ENCODE measurements at places on chromosomes 4 and X.

GRCh38 chrX:8879750-8880149 lies 78.6 kb upstream of the FAM9A start:
- peak; percentile 5 for DNase-seq

- no peak for DNase-seq
Observed at GRCh38 chr4:128512767-128513322, 225.2 kb upstream of the PGRMC2 start.

DNA sequence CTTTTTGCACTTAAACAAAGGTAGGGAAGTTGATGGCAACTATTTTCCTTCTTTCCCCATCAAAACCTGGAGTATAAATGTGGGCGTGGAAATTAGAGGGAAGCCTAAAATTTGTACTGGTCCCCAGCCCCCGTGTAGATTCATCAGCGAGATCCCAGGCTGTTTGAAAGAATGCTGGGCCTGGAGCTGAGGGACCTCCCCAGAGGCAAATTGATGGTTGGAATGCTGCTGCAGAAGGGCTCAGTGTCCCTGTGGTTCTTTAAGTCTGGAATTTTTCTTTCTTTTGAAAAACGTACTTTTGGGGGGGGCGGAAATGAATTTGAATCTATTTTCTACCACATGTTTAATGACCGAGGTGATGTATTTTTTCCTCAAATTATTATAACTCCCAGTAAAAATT lies 197.2 kb downstream of the CBR4 start:
- no peak for DNase-seq

DNA sequence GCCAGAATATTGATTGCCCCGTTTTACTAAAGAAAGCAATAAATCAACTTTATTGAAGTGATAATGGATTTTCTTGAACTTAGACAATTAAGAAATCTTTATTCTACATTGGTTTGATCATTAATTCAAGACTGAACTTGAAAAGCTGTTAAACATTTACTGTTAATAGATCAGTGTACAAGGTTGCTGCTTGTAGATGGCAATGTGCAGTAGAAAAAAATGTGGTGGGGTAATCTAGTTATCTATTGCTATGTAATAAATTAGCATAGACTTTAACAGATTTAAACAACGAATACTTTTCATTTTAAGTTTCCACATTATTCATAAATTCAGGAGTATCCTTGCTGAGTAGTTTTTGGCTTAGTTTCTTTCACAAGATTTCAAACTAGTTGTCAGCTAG lies 612.5 kb downstream of the ACTRT1 start:
- no peak for DNase-seq

GRCh38 chrX:13759152-13759718 lies 24.7 kb downstream of the OFD1 start:
- DNase-seq, result no peak

GRCh38 chr4:84495794-84496261 lies 3.3 kb downstream of the NKX6-1 start:
- no peak for DNase-seq

- DNase-seq, result no peak
Observed at GRCh38 chr4:174880001-174880400, 38.2 kb upstream of the ADAM29 start.

- DNase-seq, result no peak
Observed at GRCh38 chrX:109696146-109696740, 36.8 kb downstream of the ACSL4 start.

- no peak for DNase-seq
Observed at GRCh38 chrX:100674705-100675104, 30.7 kb downstream of the SRPX2 start.

DNA sequence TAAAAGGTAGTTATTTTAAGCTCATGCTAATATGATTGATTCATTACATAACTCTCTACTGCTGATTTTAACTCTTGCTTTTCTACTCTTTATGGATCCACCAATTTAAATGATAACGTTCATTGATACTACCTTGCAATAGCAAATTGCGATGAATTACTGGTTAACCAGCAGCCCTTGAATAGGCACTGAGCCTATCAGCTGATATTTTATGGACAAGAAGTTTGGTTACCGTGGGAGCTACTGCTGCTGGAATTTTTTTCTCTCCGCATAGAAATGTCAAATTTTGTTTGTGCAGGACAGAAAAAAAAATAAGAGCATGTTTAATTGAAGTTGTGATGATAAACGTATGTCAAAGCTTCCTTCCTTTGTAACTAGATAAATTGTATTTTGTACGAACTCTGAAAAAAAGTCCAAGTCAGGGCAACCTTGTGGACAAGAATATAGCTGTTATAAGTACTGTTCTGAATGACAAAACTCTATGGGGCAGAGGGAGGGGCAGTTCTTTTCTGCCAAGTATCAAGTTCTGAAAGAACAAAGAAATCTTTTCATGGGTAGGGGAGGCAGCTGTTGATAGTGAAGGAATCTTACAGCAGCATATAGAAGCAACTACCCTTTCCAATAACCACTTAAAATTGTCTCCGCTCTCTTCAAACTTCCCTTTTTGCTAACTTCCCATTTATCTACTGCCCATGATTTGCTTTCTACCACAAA lies 434.9 kb upstream of the PABPC4L start:
- no peak for DNase-seq

DNA sequence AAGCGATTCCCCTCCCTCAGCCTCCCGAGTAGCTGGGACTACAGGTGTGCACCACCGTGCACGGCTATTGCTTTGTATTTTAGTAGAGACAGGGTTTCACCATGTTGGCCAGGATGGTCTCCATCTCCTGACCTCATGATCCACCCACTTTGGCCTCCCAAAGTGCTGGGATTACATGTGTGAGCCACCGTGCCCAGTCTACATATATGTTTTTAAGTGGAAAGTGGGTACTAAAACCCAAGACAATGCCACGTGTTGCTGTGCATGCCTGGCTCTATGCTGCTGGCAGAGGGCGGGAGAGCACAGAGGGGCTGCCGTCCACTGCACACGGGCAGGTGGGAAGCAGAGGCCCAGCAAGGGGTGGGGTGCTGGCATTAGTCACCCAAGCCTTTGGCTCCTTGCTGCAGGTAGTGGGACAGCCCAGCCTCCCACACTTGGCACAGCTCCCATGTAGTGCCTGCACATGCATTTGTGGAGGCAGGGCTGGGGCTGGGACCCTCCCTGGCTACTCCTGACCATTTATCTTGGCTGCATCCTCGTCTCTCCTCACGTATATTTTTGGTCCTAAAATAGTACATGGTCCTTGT lies 3.5 kb downstream of the EMD start:
- no peak for DNase-seq

DNA sequence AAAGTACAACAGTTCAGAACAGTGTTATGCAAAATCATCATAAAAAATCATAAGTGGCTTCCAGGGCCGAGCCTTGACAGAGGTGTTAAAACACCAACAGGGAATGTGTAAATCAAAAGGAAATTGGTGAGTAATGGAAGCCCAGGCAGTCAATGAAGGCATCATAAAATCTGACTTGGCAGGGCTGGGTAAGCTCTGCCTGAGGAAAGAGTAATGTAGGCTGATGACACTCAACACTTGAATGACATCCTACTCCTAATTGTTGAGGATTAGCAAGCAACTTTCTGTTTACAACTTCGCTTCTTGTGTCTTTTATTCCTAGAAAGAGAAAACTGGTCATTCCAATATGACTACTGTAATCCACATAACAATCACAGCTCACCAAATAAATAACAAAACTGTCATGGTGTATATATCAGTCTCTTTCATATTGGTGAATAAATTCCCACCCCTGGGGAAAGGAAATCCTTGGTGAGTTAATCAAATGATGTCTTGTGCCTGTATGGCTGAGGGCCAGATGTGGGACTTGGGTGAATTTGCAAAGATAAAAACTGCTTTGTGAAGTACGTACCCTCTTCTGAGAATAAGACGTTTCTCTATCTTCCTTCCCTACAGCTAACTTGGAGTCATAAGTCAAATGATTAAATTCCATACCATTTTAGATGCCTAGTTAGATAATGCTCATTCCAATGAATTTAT lies 196.8 kb downstream of the DCHS2 start:
- no peak for DNase-seq

- no peak for DNase-seq
Observed at GRCh38 chrX:20620306-20620705, 353.6 kb upstream of the RPS6KA3 start.

GRCh38 chrX:41468647-41469323 lies 21.6 kb downstream of the NYX start:
- no peak for DNase-seq

- no peak for DNase-seq
Observed at GRCh38 chr4:183758758-183759447, 99.8 kb downstream of the TRAPPC11 start.

DNA sequence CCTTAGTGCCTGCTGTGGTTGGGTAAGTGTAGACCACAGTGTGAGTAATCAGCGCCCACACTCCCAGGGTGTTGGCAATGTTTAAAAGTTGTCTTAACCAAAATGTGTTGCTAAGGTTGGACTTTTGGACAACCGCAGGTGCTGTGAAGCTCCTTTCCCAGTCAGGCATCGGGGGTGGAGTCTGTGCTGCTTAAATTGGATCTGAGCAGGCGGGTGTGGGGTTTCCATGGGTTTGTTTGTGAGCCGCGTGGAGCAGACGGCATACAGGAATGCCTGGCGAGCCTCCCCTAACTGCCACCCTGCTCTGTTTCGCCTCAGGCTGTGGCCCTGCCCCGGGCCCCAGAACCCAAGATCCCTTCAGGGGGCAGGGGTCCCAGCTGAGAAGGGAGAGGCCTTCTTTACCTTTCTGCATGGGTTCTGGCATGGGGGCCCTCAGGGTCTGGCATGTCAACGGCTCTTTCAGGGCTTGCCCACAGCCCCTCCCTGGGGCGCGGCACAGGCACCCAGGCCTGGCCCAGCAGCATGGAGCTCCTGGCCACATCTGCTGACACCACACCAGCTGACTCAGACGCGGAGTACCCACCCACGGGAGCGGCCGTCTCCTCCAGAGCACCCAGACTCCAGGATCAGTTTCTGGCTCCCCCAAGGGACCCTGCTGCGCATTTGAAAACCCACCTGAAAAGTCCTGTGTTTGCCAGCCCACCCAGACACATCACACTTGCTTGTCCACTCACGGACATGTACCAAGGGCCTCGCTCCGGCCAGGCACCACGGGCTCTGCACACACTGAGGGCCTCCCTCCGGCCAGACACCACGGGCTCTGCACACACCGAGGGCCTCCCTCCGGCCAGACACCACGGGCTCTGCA lies 5.1 kb upstream of the SPON2 start:
- no peak for DNase-seq

DNA sequence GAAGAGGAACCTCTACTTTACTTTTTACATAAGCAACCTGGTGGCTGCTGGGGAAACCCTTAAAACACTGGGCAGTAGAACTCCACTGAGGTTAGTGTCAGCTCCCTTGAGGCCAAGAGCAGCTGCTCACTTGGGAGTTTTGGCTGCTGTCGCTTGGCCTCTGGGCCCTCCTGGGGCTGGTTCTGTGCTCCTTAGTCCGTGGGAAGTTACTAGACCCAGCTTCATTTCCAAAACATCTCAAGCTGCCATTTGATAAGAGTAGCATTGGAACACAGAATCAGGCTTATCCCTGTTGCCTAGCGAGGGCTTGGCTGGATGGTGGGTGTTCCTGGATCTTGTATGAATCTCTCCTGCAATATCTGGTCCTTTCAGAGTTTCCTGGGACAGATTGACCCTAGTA lies 26.1 kb downstream of the RNF4 start:
- DNase-seq, result no peak

Data from stimulated activated CD4-positive, alpha-beta T cell treated with anti-CD3 and anti-CD28 coated beads, Interleukin-4, amount 100 ng/mL, for 24 hours (primary cell).